Endodermal cell (in vitro differentiated cells): ENCODE measurements at places on chromosomes 6 and 20.

DNA sequence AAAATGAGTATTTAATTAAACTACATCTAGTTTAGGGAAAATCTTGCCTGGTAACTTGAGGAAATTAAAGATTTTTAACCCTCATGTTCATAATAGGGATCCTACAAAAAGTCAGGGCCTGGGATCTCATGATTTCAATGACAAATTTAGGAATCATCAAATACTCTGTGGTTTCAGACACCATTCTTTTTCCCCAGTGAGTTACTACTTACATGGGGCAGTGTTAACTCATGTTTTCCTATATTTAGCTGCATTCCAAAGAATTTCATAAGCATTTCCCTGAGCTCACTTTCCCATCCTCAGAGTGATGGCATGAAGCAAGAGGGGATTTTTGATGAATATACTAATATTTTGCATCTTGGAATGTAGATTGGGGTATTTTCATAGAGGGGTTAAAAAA is 321.7 kb downstream of the CENPW start:
- no peak overlapping the region for H3K27ac ChIP-seq
- no peaks in the 10 kb centered on the region for H3K27me3 ChIP-seq
- no peak overlapping the region for H3K4me3 ChIP-seq
- no peak for DNase-seq
- no peaks in the 10 kb centered on the region for H3K4me1 ChIP-seq
- no peaks in the 10 kb centered on the region for H3K36me3 ChIP-seq

DNA sequence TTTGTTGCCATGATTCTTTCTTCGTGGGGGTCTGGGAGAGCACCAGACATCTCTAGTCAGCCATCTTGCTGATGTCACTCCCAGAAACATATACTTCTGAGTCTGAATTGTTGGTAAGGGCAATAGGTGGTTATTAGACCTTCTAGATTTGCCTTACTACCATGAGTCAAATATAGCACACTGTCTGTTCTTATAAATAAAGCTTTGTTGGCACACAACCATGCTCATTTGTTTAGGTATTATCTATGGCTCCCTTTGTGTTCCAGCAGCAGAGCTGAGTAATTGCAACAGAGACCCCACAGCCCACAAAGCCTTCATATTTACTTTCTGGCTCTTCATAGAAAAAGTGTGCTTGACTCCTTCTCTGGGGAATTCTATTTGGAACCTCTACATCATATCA is 62.9 kb downstream of the CDH26 start:
- H3K27ac ChIP-seq = no peak overlapping the region
- H3K27me3 ChIP-seq = no peaks in the 10 kb centered on the region
- H3K4me3 ChIP-seq = no peak overlapping the region
- no peaks in the 10 kb centered on the region for H3K36me3 ChIP-seq

DNA sequence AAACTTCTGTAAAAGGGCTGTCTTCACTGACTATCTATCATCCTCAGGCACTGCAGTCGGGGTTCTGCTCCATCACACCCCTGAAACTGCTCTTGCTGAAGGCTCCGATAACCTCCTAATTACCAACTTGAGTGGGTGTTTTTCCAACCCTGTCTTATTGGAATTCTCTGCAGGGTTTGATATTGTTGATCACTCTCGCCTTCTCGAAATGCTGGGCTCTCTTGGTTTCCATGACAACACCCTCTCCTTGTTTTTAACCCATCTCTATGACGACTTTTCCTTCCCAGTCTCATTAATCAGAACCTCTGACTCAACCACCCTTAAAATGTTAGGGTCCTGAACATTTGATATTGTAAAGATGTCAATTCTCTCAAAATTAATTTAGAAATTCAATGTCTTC is 39.4 kb upstream of the NNAT start:
- DNase-seq = no peak
- no peaks in the 10 kb centered on the region for H3K36me3 ChIP-seq
- H3K27me3 ChIP-seq = no peaks in the 10 kb centered on the region
- no peaks in the 10 kb centered on the region for H3K4me1 ChIP-seq
- no peak overlapping the region for H3K27ac ChIP-seq
- no peak overlapping the region for H3K4me3 ChIP-seq

DNA sequence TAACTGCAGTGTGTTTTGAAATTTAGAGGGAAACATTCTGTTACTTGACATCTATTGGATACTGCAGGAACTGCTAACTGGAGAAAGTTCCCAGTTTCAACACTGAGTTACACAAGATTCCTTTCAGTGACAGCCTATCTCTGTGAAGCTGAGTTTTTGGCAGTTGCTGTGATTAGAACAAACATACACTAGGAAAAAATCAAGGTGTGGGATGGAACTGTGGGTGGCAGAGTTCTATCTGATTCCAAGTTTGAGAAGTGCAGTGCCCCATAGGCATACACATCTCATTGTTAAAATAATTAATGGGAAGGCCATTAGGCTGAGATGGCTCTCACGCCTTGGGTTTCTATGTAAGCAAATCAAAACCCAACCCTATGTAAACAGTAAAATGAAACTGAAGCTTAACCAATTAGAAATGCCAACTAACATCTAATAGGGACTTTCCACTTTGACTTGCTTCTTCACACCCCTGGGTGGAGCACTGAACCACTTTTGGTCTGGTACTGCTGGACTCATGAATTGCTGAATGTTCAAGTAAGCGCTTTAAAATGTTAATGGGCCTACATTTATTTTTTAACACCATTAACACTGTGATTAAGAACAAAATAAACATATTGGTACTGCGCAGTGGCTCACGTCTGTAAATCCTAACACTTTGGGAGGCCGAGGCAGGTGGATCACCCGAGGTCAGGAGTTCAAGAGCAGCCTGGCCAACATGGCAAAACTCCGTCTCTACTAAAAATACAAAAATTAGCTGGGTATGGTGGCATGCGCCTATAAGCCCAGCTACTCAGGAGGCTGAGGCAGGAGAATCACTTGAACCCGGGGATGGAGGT is 55.2 kb upstream of the TBC1D7 start:
- no peaks in the 10 kb centered on the region for H3K36me3 ChIP-seq
- DNase-seq = no peak
- H3K4me3 ChIP-seq = no peak overlapping the region

DNA sequence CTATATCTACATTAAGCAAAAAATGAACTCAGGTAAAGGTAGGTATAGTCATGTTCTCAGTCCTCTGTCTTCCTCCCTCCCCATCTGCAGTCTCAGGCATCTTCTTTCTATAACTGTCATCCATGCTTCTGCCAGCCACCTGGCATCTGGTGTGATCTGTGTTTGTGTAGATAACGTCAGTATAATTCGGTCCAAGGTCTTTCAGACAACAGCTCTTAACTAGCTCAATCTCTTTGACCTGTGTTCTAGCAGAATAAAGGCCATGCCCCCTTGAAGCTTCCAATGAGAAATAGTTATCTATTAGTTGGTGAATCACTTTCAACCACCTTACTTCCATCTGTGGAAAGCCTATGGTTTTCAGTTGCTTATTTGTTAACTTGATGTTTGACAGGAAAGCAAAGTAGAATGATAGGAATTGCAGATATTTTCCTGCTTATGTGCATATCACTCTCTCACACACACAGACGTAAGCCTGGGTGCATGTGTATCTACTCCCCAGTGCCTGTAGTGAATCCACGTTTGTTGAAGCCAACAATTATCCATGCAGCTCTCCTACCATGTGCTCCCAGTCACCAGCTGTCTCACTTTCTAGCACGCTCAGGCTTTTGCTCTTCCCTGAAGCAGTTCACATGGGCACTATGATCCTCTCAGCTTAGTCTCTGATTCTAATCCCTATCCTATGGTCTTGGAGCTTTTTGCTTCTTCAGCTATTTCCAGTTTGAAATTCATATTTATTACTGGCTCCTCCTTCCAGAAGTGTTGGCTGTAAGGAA is 433.7 kb upstream of the MANEA start:
- no peak for DNase-seq
- no peak overlapping the region for H3K27ac ChIP-seq
- no peaks in the 10 kb centered on the region for H3K27me3 ChIP-seq
- H3K36me3 ChIP-seq = no peaks in the 10 kb centered on the region
- no peak overlapping the region for H3K4me3 ChIP-seq
